NCI-H748 treated with DMSO at 0.1 percent for 48 hours (cell line): ENCODE measurements at places on chromosomes 6 and 20.

DNA sequence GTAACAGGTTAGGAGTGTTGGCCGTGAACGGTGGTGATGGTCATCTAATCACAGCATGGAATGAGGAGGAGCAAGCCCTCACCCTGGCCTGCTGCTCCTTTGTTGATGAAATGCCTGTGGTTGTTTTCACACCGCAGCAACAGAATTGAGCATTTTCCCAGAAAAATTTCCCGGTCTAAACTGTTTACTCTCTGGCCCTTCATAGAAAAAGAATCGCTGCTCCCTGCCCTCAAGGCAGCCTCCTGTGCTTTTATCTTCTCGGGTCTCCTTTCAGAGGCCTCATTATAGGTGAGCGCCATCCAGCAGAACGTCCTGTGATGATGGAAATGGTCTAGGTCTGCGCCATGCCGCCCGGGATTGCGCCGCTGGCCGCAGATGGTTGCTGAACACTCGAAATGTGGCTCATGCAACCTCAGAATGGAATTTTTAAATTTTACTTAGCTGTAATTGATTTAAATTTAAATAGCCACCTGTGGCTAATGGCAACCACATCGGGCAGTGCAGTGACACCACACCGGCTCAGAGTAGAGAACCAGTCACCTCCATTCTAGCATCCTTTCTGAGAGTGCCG, 30.2 kb downstream of the PHACTR3 start:
- DNase-seq = no peak

DNA sequence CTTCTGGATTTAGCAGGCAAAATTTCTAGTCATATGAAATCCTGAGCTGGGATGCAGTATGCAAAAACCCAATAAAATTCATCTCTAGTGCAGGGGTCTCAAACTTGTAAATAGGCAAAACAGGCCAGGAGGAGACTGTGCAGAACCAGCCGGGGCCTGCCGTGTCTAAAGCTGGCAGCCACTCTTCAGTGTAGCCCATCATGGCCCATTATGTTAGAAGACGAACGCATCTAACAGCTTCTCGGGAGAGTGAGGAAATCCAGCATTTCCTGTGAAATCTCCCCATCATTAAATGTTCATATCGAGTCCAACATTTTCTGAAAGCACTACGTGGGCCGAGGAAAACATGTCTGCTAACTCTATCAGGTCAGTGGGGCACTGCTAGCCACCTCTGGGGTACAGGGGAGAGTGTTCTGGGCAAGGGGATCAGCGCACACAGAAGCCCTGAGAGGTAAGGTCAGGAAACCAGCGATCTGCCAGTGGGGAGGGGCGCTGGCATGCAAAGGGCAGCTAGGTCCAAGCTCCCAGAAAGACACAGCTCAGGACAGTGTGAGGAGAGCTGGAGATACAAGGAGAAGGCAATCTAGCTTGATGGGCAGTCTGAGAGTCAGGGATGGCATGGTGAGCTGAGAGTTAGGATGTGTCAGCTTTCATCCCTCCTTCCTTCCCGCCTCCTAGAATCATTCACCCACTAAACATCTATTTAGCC, 144.2 kb downstream of the PREX1 start:
- DNase-seq = no peak

DNA sequence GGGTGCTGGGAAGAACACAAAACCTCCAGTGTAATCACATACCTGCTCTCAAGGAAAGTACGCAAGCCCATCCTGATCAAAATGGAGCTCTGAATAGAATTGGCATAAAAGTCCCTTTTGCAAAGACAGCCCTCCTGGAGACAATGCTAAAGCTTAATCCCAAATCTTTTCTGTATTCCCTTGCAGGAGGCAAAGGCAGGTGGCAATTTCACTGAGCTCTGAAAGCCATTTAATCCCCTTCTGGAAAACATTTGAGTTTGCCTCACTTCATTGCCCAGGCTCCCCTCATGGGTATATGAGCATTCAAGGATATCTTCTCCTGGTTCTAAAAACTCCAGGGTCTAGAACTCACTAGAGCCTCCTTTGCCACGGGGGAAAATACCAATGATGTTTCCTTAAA, 310.2 kb upstream of the CNR1 start:
- no peak for DNase-seq

- DNase-seq = no peak
Measured at GRCh38 chr6:135675026-135675425, 176.5 kb upstream of the PDE7B start.

GRCh38 chr6:117783279-117783678, 108.0 kb downstream of the NUS1 start:
- no peak for DNase-seq

DNA sequence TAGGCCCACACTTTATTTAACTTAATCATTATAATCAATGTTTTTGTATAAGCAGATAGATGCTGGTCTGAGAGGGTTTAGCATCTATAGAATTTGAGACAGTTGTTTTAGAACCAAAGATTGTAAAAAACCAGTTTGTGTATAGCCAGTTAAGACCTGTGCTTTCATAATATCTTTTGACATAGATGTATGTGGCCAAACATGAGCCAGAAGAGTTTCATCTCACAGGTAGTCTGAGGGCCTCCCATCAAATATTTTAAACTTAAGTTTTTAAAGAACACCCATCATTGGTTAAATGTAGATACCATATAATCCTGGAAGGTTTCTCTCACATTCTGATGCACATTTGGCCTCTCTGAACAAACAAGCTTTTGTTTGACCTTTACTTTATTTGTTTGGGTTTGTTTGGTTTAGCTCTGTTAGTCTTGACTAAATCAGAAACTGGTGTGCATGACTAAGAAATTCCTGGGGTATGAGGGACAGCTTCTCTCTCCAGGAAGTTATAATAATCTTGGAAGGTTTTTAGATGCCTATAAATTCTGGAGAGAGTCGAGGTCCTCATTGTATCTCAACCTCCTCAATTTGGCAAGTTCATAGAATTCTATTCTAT, 58.0 kb upstream of the TMEM200A start:
- DNase-seq = no peak

DNA sequence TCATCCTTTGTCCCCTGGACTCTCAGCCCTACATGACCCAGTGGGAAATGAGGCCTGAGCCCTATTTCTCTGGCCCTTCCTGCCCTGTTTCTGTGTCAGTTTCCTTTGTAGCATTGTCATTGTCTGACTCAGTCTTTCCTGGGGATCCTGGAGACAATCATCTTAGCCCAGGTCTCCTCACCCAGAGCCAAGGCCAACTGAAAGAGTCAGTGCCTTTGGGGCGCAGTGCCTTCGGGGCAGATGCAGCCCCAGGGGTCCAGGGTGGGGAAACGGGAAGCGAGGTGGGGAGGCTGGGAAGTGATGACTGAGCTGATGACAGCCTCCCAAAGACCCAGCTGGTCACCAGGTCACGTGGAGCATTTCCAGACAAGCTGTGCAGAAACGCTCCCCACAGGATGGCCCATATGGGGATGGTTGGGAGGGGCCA, 93.3 kb upstream of the SULF2 start:
- DNase-seq = no peak

GRCh38 chr20:45095805-45096238, 5.1 kb downstream of the KCNS1 start:
- DNase-seq = no peak

DNA sequence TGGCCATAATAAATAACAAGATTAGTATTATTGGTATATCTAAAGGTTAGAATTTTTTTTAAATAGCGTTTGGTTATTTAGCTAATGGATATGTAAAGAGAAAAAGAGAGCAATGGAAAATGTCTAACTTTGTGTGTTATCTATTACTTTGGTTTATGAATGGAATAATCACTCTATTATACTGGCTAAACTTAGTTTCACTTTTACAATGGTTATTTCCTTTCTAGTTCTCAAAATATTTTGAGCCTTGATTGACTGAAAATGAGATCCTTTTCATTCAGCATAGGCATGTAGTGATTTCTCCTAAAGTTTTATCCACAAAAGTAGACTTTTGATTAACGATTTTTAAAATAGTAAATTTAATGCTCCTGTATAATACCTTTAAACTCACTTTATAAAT, 51.6 kb upstream of the MLIP start:
- DNase-seq = no peak

DNA sequence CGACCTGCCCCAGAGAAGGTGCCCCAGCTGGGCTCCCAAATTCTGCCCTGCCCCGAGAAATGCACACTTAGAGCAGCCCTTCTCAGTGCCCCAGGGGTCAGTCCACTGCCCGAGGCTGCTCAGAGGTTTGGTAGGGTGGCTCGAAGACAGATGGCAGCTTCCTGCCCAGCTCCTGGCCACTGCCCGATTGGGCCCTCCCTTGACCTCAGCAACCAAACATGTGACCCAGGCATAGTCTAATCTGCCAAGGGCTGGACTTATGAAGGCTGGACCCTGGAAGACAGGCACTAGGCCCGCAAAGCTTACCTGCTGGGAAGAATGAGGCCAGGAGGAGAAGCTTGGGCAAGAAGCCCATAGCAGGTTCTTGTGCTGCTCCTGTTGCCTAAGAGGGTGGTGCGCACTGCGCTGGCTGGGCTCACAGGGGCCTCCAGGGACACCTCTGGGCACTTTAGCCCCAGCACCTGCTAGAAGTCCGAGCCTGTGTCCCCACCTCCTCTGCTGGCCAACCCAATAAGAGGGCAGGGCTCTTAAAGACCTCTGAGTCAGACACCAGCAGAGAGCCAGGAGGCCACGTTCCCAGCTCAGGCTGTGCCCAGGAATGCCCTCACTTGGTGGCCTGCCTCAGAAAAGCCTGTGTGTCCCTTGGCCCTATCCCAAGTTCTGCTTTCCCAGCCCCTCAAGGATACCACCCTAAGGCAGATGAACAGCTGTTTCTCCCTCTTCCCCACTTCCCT, 5.5 kb downstream of the SIGLEC1 start:
- no peak for DNase-seq

DNA sequence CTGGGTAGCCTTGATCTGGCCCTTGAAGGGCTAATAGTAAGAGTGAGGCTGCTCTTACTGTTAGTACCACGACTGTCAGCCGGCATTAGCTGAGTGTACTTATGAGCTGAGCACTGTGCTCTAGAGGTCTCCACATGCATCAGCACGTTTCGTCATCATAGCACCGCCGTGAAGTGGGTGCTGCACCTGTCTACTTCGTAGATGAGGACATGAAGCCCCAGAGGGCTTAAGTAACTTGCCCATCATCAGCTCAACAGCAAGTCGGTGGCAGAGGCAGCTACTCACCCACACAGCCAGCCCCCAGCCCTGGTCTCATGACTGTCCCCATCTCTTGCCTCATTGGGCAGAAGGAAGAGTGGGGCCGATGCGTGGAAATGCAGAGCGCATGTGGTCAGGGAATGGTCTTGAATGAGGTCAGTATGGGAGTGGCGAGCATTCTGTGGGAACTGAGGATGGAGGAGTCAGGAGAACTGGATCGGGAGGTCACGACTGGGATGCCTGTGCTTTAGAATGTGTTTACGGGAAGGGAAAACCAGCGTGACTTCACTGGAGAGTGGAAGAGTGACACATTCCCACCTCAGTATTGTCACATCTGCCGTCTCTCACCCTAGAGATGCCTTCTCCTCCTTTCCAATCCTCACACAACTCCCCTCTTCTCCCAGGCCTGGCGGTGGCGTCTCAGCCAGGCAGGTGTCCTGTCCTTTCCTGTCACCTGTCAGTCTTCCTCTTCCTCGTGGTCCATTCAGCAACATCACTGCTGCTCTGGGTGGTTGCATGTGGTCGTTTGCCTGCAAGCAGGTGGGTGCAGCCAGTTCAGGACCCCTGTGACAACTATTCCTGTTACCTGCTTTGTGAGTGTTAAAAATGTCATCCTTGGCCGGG, 6.0 kb downstream of the SYTL3 start:
- DNase-seq = no peak

GRCh38 chr6:151140767-151141166, 99.0 kb upstream of the AKAP12 start:
- DNase-seq = no peak

DNA sequence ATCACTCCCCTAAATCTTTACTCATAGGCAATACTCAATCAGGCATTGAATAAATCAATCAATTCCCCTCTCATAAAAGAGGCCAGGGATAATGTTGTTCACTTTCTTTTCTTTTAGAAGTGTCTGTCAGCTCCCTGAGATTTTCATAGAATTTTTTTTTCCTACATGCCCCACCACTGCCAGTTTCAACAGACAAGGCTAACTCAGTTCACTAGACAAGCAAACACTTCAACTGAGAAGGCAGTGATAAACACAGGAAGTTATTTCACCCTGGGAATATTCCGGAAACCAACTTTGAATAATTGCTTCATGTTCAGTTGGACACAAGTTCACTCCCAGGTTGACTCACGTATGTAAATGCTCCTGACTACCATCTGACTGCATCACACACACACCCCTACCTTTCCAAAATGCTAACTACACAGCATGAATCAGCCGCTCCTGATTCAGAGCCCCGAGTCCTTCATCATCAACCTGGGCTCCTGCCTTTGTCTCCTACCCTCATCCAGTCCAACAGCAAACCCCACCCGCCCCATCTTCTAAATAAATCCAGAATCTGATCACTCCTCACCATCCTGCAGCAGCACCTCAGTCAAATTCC, 143.9 kb downstream of the BCAS1 start:
- DNase-seq = no peak

DNA sequence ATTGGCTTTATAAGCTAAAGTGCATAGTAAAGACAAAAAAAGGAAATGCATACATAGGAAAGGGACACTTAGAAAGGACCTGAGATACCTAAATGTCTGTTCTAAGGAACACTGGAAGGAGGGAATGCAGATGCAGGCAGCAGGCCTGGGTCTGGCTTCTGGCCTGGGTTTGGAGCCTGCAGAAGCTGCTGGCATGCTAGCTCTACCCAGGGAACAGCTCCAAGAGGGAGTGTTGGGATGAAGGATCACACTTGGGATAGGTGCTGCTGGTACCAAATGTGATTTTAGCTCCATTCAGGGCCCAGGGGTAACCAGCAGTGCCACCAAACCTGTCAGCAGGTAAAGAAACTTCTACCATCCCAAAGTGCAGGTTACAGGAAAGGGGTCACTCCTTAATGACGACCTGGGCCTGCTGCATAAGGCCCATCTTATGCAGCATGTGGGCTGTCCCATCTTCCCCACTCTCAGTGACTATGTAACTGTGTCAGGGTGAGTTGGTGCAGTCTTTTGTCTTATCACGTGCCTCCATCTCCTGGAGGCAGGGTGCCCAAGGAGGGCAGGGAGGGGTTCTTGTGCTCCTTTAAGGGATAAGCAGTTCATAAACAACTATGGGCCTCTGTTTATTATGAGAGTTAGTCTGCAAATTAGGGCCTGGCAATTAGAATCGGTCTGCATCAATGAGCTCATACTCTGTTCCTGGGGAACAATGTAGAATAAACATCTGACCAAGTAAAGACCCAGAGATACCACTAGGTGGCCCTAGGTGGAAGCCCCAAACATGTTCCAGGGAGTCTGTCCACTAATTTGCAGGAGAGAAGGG, 26.9 kb downstream of the DDX27 start:
- no peak for DNase-seq

DNA sequence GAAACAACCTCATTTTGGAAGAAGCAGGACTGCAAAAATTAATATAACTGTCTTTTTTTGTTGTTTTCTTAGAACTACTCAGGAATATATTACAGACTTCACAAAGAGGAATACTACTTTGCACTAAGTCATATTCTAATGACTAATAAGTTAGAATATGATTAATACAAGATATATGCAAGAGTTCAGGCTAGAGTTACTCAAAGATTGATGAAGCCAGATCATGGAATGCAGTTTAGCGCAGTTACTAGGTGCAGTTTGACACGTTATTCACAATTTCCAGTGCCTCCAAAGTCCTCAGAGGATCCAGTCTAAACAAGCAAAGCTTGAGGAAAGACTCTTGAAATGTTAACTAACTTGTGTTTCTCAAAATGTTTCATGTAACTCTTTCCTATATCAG, 1.2 kb upstream of the MYCT1 start:
- DNase-seq = no peak

- no peak for DNase-seq
Measured at GRCh38 chr6:16972535-16972934, 129.3 kb upstream of the STMND1 start.
